ENCODE measurements at places on chromosomes 2 and 18. TPM values are rescaled to one million over a fixed set of nuclear protein-coding genes. Genes with fewer than 3 reads are reported as not detected.

INO80C gene
- total RNA-seq, result 4.9 TPM

DNA sequence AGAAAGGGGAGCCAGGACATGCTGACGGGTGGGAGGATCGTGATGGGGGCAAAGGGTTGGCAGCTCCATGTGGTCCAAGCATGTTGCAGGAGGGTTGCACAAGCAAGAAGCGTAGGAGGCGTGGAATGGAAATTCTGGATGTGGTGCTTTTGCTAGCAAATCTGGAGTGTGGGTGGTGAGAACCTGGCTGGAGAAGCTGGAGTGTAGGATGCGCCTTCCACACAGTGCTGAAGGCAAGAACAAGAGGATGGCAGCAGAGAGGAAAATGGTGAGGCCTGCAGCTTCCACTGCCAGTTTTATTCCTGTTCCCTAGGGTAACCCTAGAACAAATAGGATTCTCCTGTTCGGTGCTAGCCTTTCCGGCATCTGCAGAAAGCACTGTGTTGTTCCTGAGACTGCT, 22.4 kb downstream of the CREG2 start:
- no peak for DNase-seq

DNA sequence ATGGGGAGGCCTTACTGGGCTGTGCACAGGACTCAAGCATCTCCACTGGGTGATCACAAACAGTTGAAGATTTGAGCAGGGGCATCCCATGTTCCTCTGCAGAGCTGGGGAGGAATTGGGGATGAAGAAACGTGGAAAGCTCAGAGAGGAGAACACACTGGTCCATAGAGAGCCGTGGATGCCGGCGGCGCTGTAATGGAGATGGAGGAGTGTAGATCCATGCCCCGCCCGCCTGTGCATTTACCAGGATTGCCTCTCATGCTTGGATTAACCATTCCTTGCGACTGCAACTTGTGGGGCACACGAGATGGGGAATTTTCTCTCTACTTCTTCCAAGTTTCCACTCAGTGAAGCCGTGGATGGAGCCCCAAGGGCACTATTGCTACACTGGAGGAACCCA, 115.9 kb downstream of the NCK2 start:
- no peak for DNase-seq

DNA sequence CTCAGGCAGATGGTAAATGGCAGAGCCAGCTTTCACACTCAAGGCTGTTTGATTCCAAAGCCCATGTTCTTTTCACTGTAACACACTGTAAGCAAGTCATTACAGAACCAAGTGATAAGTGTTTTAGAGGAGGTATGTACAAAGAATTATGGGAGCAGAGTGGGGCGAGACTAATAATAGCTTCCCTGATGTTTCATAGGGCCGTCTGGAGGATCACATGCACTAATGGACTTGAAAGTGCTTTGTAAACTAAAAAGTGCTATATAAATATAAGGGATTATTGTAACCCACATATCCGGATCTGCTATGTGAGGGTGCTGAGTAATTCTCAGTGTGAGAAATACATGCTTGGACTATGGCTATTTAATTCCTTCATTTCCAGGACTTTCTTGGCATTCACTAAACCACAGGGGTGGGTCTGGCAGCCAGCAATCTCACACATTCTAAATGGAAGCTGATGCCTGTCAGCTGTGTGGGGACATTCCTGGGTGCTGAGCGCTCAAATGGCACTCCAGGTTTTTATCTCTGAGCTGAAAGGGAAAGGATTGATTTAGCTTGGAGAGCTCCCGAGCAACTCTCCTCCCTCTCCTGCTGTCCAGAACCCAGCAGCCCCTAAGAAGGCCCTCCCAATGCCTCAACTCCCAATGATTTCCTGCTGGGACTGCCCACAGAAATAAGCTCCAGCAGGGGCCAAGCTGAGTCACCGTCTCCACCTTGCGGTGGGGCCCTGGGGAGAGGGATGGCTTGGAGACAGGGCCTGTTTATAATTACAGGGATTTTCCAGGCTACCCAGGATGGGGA, 222.8 kb downstream of the SOX11 start:
- DNase-seq, result peak; percentile 84

DNA sequence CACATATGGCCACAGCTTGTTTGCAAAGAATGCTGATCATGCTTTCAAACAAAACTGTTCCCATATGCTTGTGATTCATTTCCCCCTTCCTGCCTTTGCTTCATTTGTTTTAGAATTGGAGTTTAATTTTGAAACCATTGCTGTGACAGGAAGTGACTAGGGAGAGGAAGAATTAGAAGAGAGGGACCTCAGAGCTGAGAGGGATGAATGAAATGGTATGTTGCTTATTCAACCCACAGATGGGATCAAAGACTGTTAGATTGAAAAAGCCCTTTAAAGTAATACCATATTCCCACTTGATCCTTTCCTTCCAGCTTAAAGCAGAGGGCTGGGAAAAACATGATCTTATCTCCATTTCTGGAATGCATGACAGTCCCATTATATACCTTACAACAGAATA, 106.2 kb upstream of the RNF152 start:
- peak; percentile 59 for DNase-seq

DNA sequence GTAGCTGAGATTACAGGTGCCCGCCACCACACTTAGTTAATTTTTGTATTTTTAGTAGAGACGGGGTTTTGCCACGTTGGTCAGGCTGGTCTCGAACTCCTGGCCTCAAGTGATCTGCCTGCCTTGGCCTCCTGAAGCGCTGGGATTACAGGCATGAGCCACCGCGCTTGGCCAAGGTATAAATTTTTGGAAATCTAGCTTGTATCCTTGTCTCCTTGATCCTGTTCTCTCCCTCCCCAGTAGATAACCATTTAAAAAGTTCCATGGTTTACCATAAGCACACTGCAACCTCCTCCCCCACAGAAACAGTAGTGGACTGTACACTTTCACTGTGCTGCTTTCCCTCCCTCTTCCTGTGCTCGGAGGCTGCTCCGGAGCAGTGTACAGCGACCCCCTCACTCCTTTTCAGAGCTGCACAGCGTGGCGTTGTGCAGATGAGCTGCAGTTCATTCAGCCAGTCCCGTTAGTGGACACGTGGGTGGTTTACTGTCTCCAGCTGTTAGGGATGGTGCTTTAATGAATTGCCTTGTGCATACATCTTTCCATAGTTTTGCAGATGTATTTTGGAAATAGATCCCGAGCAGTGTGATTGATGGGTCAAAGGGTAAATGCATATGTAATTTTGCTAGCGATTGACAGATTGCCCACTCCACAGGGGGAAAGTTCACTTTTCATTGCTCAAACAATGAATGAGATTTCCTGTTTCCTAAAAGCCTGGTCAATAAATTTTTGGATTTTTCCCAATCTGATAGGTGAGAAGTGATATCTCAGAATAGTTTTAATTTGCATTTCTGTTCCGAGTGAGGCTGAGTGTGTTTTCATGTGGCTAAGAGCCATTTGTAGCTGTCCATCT, 14.8 kb downstream of the ASB1 start:
- DNase-seq, result no peak

DNA sequence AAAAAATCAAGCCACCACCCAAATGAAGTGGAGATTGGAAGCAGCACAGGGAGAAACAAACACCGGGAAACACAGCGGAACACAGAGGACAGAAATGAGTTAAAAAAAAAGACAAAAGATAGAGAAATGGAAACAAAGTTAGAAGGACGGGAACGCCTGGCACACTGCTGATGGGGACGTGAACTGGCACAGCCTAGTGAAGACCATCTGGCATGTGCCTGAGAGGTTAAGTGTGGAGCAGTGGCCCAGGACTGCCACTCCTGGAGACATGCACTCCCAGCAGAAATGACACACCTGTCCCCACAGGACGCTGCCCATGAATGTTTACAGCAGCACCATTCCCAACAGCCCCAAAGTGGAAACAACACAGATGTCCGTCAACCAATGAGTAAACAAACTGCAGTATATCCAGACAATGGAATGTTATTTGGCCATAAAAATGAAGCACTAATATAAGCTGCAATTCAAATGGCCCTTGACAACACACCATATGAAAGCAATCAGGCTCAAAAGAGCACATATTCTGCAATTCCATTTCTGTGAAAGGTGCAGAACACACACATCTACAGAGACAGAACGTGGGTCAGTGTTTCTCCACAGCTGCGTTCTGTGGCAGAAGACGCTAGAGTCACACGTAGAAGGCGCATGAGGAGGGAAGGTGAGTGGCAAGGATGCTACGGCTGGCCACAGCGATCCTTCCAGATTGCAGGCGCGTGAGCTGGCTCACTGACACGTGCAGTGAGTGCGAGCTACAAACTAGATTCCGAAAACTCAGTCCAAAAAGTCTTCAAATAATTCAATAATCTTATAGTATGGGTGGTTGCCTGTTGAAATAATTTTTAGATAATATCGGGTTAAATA, 24.6 kb downstream of the THAP4 start:
- DNase-seq, result no peak

DNA sequence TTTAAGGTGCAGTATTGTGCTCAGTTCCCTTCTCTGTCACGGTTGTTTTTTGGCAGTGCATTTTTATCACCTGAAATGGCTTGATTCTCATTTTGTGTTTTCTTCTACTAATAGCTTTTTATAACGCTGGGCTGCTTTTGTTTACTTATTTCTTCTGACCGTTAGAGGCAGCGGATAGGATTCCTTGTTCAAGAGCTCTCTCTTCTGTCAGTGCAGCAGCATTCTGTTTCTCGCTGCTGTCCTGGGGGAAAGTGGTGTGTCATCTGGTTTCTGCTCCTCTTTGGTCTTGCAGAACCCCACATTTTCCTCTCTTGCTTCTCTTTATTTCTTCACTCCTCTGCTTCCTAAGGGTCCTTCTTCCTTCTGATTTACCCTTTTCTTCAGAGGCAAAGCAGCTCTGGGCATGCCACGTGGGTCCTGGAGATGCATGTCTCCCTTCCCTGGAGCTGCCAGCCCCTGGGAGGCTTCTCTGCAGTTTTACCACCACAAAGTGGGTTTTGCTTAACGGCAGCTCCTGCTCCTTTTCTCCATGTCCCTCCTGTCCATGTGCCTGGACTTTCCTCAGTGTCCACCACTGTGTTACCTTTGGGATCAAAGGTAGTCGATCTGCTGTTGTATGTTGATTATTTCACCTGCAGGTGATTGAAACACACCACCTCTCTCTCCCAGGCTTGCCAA, 47.3 kb upstream of the SNTG2 start:
- DNase-seq, result no peak

DNA sequence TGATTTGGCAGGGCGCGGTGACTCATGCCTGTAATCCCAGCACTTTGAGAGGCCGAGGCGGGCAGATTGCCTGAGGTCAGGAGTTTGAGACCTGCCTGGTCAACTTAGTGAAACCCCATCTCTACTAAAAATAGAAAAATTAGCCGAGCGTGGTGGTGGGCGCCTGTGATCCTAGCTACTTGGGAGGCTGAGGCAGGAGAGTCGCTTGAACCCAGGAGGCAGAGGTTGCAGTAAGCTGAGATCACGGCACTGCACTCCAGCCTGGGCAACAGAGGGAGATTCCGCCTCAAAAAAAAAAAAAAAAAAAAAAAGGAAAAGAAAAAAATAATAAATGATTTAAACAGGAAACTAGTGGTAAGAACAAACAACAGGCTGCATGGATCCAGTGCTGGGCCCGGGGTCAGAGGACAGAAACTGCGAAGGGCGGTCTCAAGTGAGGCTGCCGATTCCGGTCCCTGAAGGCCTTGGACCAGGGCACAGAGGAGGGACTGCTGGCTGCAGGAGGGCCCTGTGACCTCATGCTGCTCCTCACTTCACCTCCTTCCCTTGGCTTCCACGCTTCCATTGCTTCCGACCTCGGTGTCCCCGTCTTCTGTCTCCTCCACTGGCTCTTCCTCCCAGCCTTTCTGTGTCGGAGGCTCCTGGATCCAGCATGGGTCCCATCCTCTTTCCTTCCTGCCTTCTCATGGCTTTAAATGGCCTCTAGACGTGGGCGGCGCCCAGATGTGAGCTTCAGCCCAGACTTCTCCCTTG, 2.1 kb upstream of the GRHL1 start:
- DNase-seq, result no peak

PIAS2 gene
- 20.3 TPM for total RNA-seq

DNA sequence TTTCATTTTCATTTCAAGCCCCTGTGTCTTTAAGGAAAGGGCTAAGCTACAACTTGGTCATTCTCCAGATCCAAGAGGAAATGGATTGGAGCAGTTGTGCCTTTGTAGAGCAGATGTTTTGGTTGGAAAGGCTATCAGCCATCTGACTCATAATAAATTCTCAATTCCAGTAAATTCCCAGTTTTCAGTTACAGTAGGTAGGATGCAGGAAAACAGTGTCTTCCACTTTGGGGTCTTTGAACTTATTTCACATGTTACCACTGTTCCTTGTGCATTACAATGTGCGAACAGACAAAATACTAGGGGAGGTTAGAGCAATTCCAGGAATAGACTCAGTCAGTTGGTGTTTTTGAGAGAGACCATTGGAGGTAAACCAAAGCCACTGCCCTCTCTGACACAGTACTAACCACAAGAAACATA, 211.9 kb downstream of the BABAM2 start:
- DNase-seq, result peak; percentile 40

DNA sequence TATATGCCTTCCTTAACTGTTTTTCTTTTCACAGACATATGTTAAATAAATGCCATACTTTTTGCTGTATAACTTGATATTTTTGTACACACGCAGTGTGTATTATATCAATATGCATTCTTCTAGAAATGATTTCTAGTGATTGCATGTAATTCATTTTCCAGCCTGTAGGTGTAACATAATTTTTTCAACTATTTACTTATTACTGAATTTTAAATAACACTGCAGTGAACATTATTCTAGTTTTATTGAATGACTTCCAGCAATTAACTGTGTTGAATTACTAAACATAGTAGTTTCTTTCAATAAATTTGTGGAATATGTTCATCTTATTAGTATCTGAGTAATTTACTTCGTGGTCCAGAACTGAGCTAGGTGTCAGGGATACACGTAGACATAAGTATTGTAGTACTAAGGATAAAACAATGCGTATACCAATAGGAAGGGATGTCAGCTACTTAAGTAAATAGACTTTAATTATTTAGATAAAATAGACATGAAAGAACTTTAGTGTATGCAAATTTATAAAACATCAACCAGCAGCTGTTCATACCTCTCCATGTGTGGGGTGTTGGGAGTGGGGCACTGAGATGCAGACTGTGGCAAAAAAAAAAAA, 28.0 kb downstream of the TANC1 start:
- DNase-seq, result no peak

GRCh38 chr2:169038338-169038757, 7.2 kb upstream of the ABCB11 start:
- DNase-seq, result no peak

TUBB8B gene
- total RNA-seq, result not detected

CCDC138 gene
- 8.8 TPM for total RNA-seq

All from H4 (cell line).